ENCODE measurements at places on chromosomes 11 and 22. TPM values are rescaled to one million over a fixed set of nuclear protein-coding genes. Genes with fewer than 3 reads are reported as not detected.

The ST14 gene
- polyA plus RNA-seq, result 0.40 TPM

The OR52M1 gene
- polyA plus RNA-seq, result not detected

The TEX54 gene
- not detected for polyA plus RNA-seq

The CSNK2A3 gene
- polyA plus RNA-seq, result 0.24 TPM

The APOBEC3G gene
- 3.2 TPM for polyA plus RNA-seq

The PDE3B gene
- 0.96 TPM for polyA plus RNA-seq

The VWCE gene
- polyA plus RNA-seq, result 11.0 TPM

The BDNF gene
- 1.2 TPM for polyA plus RNA-seq

The TUT1 gene
- 11.2 TPM for polyA plus RNA-seq

The C11orf42 gene
- polyA plus RNA-seq, result 0.24 TPM

DNA sequence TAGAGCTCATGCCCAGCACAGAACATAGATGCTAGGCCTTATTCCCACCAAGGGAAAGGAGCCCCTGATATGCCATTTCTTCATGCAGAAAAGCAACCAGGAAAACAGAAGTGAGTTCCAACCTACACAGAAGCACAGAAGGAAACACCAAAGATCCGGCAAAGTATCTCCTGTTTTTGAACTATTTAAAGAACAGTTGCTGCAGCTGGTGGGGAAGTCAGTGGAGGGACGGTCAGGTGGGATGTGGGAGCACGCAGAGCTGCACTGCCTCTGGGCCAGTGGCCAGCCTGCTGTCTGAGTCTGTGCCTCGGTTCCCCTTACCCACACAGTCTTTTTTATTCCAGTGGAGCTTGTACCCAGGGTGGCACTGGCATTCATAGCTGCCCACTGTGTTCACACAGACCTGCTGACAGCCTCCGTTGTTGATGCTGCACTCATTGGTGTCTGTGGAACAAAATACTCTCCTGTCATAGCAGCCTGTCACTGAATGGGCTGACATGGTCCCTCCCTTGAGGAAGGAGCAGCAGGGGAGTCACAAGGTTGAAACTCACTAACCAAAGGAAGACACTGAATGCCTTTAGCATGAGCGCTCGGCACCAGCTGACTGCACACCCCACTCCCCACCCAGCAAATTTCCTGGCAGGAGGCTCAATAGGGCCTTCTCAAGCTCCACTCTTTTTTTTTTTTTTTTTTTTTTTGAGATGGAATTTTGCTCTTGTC, 37.9 kb downstream of the SCUBE2 start:
- DNase-seq, result no peak

DNA sequence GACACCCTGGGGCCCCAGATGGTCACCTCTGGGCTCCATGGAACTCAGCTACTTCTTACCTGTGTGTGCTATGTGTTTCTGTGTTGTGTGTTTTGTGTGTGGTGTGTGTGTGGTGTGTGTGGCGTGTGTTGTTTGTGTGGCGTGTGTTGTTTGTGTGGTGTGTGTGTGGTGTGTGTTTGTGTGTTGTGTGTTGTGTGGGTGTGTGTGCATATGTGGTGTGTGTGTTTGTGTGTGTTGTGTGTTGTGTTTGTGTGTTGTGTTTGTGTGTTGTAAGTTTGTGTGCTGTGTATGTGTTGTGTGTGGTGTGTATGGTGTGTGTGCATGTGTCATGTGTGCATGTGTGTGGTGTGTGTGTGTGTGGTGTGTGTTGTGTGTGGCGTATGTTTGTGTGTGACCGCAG, 3.8 kb upstream of the WNT7B start:
- no peak for DNase-seq

DNA sequence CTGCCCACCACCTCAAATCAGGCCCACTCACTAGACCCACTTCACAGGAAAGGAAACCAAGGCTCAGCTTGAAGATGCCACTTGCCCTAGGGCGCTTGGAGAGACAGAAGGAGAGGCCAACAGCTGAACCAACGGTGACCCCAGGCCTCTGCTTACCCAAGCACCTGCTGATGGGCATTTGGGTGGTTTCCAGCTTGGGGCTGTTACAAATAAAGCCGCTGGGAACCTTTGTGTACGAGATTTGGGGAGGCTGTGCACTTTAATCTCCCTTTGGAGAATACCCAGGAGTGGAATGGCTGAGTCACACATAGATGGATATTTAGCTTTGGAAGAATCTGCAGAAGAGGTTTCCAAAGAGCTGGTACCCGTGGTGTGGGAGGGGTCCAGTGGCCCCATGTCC, 50.9 kb upstream of the LINC01488 start:
- no peak for DNase-seq

- DNase-seq, result no peak
These were observed 2.2 kb downstream of the RPL3 start for GRCh38 chr22:39317084-39317774.

DNA sequence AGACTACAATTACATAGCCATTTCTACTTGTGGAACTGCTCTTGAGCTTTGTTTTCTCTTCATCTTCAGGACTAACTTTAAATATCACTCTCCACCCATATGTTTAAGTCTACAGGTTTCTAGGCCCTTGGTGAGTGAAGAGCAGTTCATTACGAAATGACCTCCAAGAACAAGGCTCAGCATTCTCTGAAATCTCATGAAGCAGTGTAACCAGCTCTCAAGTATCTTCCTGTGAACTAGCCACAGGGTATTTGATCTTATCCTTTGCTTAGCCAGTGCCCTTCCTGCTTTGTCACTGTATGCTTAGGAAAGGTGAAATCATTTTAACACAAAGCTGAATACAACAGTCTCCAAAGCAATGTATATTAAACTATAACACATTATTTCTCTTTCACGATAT, 20.4 kb upstream of the LYVE1 start:
- DNase-seq, result no peak

DNA sequence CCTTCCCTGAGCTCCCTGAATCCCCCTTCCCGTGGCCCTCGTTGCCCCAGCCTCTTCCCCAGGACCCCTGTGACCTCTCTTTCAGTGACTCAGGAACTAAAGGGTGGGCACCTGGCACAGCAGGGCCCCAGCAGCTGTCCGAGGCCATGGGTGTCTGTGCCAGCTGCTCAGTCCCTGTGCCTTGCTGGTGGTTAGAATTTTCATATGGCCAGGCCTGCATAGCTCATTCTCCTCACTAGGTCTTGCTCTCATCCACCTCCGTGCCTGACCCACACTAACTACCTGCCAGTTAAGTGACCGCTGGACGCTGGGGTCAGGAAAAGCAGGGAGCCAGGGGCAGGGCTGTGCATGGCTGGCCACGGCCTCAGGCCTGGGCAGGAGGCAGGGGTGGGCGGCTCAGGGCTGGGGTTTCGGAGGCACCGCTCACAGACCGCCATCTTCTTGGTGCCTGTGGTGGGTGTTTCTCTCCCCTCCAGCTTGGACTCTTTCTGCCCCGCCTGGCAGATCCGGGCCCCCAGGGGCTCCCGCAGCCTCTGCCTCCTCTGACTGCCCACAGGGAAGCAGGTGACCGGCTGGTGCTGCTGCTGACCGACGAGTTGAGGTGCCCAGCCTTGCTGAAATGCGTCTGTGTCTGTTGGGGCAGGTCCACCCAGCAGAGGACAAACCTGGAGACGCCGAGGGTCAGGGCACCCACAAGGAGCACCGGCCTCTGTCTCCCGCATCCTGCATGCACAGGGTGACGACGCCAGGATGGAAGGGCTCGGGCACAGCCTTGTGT, 20.3 kb downstream of the MRGPRD start:
- DNase-seq, result no peak

DNA sequence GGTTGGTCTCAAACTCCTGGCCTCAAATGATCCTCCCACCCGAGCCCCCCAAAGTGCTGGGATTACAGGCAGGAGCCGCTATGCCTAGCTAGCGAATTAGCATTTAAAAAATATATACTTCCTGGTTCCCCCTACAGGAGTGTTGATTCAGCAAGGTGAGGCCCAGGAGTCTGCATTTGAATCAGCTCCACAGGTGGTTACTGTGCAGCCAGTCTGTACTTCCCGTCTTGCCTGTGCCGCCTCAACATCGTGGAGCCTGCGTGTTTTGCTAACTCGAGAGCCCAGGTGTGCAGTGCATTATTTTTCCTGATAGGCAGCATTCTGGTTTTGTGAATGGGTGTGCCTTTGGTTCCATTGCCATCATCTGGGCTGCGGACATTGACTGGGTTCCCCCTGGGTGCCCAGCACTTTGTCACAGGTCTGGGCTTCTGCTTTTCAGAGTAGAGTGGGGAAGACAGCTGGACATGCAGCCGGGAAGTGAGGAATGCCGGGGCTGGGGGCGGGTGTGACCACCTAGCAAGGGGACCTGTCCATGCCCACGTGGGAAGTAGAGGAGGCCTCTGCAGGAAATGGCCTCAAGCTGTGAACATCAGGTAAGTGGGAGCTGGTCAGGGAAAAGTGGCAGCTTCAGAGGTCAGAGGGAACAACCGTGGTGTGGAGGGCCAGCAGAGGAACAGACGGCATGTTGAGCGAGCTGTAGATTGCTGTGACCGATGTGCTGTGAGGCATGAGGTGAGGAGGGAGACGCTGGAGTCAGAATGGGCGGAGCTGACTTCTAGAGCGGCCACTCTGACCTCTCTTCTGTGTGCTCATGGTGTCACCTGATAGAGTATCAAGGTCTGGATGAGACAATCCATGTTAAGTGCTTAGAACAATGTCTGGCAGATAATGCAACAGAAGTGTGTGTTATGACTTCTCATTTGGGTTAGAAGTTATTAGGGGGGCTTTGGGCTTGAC, 42.2 kb downstream of the PPFIA1 start:
- no peak for DNase-seq

GRCh38 chr11:952406-953385, 27.0 kb downstream of the AP2A2 start:
- no peak for DNase-seq

DNA sequence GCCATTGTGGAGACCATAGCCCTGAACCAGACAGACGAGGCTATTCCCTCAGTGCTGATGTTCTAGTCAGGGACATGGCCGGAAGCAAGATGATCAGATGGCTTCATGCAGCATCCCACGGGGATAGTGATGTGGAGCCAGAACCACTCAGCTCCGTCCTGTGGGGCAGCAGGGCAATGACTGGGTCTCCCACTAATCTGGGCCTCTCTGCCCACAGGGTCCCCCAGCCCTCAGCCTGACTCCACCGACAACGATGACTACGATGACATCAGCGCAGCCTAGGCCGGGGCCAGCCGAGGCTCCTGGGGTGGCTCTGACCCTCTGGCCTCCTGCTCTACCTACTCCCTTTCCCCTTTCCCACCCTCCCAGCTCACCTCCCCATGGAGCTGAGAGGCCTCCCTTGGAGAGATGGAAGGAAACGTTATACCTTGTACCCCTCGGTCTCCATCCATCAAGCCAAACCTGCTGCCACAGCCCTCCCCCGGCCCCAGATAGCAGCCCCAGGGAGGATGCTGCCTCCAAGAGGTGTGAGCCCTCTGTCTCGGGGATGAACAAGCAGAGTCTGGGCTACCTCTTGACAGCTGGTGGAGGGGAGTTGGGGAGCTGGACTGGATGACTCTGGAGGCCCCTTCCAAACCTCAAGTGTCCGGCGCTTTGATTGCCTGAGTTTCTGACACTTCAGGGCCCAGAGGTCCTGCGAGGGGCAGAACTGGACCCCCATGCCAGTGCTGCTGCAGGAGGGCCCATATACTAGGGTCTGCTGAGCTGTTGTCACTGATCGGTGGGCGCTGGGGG, 47.8 kb downstream of the CD6 start:
- no peak for DNase-seq

- DNase-seq, result no peak
These were observed 1.9 kb upstream of the RDX start for GRCh38 chr11:110298301-110298765.

- DNase-seq, result no peak
These were observed 35.4 kb downstream of the CD82 start for GRCh38 chr11:44600839-44601383.

DNA sequence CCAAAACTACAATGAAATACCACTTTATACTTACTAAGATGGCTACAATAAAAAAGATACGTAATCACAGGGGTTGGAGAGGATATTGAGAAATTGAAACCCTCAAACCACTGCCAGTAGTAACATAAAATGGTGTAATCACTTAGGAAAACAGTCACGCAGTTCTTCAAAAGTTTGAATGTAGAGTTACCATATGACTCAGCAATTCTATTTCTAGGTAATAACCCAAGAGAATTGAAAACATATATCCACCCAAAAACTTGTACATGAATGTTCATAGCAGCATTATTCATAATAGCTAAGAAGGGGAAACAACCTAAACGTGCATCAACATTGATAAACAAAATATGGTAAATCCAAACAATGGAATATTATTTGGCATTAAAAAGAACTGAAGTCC, 24.4 kb upstream of the PSMA1 start:
- no peak for DNase-seq

DNA sequence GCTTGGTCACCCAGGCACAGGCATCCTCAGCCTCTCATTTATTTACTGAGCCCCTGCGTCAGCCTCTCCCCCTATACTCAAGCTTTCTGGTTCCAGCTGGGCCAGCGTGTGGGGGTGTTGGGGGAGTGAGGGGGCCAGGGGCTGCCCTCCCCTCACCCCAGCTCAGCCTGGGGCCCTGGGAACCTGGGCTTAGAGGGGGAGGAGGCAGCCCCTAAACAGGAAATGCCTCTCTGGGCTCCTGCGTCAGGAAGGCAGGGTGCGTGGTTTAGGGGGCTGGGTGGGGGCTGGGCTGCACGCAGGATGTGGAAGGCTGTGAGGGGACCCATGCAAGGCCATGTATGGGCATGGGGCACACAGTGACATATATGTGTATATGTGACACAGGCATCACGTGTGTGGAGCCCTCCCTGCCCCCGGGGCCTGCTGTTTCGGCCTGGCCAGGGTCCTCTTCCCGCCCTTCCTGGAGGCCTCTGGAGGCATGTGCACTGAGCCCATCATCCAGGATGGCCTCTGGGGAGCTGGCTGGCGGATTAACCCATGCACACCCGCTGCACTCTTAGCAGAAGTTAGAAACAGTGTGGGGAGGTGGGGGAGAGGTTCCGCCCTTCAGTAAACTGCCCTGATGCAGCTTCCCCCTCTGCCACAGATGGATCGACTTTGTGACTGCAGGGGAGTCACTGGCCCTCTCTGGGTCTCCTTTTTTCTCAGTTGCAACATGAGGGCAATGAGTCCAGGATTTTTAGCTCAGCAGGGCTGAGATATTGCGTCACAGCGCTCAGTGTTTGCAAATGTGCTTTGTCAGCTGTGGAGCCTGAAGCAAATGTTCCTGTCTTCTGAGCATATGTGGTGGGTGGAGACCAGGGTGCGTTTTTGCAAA, 1.1 kb upstream of the CD248 start:
- no peak for DNase-seq

DNA sequence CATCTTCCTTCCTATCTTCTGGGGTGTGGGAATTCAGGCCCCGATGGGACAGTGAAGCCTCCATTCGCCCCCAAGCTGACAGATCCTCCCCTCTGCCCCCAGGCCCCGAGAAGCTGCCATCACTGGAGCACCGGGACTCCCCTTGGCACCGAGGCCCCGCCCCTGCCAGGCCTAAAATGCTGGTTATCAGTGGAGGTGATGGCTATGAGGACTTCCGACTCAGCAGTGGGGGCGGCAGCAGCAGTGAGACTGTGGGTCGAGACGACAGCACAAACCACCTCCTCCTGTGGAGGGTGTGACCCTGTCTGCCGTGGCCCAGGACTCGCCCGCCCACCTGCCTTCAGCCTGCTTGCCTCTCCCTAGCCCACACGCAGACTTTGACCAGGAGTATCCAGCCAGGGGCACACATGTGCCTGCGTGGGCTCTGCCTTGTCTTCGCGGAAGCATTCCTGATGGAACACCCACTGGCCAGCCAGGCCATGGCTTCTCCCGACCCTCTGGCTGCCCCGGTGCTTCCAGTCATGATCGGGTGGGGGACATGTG, 8.6 kb upstream of the RELT start:
- DNase-seq, result no peak

Data from forelimb muscle (tissue), 1 donor.